ENCODE measurements at places on chromosomes 1 and 21.

- no peak for DNase-seq
Observed at GRCh38 chr1:196607981-196608380, 259 bp downstream of the KCNT2 start.

DNA sequence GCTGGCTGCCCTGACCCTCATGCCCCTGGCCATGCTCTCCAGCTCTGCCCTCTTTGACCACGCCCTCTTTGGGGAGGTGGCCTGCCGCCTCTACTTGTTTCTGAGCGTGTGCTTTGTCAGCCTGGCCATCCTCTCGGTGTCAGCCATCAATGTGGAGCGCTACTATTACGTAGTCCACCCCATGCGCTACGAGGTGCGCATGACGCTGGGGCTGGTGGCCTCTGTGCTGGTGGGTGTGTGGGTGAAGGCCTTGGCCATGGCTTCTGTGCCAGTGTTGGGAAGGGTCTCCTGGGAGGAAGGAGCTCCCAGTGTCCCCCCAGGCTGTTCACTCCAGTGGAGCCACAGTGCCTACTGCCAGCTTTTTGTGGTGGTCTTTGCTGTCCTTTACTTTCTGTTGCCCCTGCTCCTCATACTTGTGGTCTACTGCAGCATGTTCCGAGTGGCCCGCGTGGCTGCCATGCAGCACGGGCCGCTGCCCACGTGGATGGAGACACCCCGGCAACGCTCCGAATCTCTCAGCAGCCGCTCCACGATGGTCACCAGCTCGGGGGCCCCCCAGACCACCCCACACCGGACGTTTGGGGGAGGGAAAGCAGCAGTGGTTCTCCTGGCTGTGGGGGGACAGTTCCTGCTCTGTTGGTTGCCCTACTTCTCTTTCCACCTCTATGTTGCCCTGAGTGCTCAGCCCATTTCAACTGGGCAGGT, 3.8 kb downstream of the GPR61 start:
- no peak for DNase-seq

GRCh38 chr1:220655961-220656740, 34.0 kb upstream of the C1orf115 start:
- DNase-seq = no peak

- no peak for DNase-seq
Observed at GRCh38 chr21:29481081-29481480, 182.4 kb downstream of the BACH1 start.

GRCh38 chr1:147502760-147503159, 38.5 kb upstream of the BCL9 start:
- DNase-seq = no peak

DNA sequence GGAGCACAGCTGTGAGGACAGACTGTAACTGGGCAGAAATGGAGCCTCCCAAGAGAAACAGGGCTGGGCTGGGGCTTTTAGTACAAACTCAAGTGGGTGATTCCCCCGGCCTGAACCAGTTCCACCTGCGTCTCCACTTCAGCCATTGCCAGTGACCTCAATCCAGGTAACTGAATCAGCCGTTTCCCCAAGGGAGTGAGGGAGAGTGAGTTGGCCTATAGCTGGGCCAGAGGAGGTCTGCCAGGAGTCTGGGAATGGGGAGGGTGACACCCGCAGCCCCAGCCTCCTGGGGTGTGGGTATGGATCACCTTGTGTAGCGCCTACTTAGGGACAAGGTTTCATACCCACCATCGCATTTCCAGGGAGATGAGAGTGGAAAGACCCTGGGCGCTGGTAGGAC, 8.5 kb downstream of the SLC26A9 start:
- DNase-seq = no peak

- DNase-seq = no peak
Observed at GRCh38 chr1:163444665-163445064, 122.9 kb downstream of the NUF2 start.

- DNase-seq = no peak
Observed at GRCh38 chr1:164137273-164137925, 421.6 kb upstream of the PBX1 start.

GRCh38 chr1:116911188-116911553, 1.5 kb downstream of the PTGFRN start:
- no peak for DNase-seq

- DNase-seq = no peak
Observed at GRCh38 chr1:181675918-181676190, 192.5 kb downstream of the CACNA1E start.

- no peak for DNase-seq
Observed at GRCh38 chr1:100703716-100704115, 15.8 kb upstream of the VCAM1 start.

GRCh38 chr21:42539931-42540343, 26.3 kb downstream of the SLC37A1 start:
- DNase-seq = no peak

- no peak for DNase-seq
Observed at GRCh38 chr1:158126425-158126824, 54.3 kb upstream of the CD1D start.

- peak; percentile 65 for DNase-seq
Observed at GRCh38 chr1:228664399-228664914, 70.8 kb upstream of the RHOU start.

Data from central memory CD4-positive, alpha-beta T cell (primary cell).